ENCODE measurements at places on chromosomes 5 and 9. TPM values are rescaled to one million over a fixed set of nuclear protein-coding genes. Genes with fewer than 3 reads are reported as not detected.

The SPATA31D4 gene
- total RNA-seq = not detected

The RXFP3 gene
- not detected for total RNA-seq

The WDR38 gene
- total RNA-seq = not detected

The C5orf52 gene
- not detected for total RNA-seq

The DMRT2 gene
- total RNA-seq = 0.35 TPM

The PALM2AKAP2 gene
- 3.8 TPM for total RNA-seq

The MCC gene
- total RNA-seq = 4.3 TPM

The PRR7 gene
- total RNA-seq = 30.9 TPM

The PPP2CA gene
- 196 TPM for total RNA-seq

The FCN2 gene
- total RNA-seq = not detected

The QRFP gene
- not detected for total RNA-seq

The PLCXD3 gene
- 0.46 TPM for total RNA-seq

The CAAP1 gene
- total RNA-seq = 22.1 TPM

The PFN3 gene
- total RNA-seq = not detected

The PDLIM4 gene
- total RNA-seq = 129 TPM

The PLAC8L1 gene
- total RNA-seq = not detected

The LHX2 gene
- not detected for total RNA-seq
